ENCODE measurements at places on chromosomes 2 and 18.

GRCh38 chr18:49381267-49381845 lies 79.1 kb downstream of the DYM start:
- DNase-seq: no peak

GRCh38 chr2:112081262-112081661 lies 26.2 kb downstream of the TMEM87B start:
- DNase-seq: no peak

DNA sequence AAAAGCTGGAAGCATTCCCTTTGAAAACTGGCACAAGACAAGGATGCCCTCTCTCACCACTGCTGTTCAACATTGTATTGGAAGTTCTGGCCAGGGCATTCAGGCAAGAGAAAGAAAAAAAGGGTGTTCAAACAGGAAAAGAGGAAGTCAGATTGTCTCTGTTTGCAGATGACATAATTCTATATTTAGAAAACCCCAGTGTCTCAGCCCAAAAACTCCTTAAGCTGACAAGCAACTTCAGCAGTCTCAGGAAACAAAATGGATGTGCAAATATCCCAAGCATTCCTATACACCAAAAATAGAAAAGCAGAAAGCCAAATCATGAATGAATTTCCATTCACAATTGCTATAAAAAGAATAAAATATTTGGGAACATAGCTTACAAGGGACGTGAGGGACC lies 11.1 kb downstream of the SLC8A1 start:
- no peak for DNase-seq

GRCh38 chr2:230781130-230781797 lies 68.6 kb downstream of the CAB39 start:
- DNase-seq: no peak

GRCh38 chr2:40113997-40114396 lies 334.9 kb upstream of the THUMPD2 start:
- DNase-seq: no peak

Measured in substantia nigra (tissue), 51 donors.